M059J (cell line): ENCODE measurements at places on chromosomes 6 and 20. TPM values are rescaled to one million over a fixed set of nuclear protein-coding genes. Genes with fewer than 3 reads are reported as not detected.

The GPANK1 gene
- 17.7 and 31.6 TPM in 2 replicates for total RNA-seq

DNA sequence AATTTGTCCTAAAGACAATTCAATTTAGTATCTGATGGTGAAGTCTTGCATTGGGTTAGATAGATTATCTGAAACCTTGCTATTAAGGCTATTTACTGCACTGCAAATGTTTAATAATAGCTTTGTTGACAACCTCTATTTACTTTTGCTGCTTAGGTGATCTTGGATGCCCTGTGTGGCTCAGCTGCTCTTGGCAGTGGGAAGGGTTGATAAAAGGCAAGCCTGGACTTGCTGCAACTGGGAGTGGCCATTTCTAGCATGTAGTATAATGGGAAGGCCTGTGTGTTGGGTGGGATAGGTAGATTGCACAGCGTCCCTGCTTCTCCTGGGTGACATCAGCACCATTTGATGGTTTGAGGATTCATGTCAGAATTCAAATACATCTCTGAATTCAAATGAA, 49.1 kb downstream of the ARMC2 start:
- DNase-seq, result peak; percentile 34

DNA sequence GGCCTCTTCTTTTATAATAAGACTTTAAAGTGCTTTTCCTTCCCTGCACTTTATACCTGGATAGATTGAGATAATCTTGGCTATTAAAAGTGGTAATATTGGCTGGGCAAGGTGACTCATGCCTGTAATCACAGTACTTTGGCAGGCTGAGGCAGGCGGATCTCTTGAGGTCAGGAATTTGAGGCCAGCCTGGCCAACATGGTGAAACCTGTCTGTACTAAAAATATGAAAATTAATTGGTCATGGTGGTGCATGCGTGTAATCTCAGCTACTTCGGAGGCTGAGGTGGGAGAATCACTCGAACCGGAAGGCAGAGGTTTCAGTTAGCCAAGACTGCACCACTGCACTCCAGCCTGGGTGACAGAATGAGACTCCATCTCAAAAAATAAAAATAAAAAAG, 197.1 kb upstream of the RGS17 start:
- DNase-seq, result peak; percentile 20

DNA sequence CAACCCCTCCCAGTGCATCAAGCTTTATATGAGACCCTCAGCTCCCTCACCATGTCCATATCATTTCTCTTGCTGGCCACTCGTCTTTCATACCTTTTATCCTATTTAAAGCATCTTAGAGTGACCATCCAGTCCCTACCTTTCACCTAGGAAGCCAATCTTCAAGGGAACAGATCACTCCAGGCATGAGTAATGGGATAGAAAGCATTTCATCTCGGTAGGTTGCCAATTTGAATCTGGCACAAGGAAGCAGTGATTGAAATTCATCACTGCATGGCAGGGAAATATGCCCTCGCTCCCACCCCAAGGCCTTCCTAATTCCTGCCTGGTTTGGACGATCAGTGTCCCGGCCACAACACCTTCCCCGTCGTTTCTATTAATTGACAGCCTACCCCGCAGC, 150.4 kb downstream of the CFAP61 start:
- DNase-seq, result no peak

DNA sequence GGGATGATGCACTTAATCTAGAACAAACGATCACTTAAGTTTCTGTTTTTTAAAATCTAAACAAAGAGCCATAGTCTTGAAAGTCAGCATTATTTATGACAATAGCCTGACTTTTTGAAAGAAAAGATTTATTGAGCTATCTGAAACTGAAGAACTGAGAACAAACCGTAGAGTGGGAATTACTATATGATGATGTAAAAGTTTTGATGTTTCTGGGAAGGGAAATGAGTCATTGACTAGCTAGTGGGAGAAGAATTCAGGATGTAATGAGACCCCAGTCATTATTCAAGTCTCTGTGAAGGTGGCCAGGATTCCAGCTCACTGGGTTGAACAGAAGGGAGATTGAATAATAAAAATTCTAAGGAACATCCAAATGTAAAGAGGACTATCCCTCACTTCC, 83.4 kb upstream of the FABP7 start:
- DNase-seq, result peak; percentile 78

GRCh38 chr20:56400001-56400640, 7.7 kb downstream of the CSTF1 start:
- DNase-seq, result peak; percentile 72

DNA sequence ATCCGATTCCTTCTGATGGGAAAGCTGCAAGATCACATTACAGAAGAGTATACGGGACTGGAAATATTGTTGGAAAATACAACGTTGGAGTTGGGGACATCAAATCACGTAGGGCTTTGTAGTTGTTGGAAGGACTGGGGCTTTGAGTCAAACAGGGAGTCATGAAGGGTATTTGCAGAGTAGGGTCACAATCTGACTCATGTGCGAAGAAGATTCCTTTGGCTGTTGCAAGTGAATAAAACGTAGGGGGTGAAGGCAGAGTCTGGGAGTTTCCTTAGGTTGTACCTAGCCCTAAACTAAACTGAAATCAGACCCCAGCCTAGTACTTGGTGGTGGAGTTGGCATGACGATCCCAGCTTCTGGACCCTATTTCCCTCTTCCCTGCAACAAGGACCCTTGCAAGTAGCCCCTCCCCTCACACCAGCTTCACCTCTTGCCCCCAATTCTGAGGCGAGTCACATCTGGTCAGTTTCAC, 32.3 kb downstream of the SNX5 start:
- no peak for DNase-seq

The PKIB gene
- total RNA-seq, result 4.2 and 4.4 TPM in 2 replicates

GRCh38 chr6:107600936-107601335, 111.0 kb downstream of the SOBP start:
- peak; percentile 70 for DNase-seq

The ZBTB12 gene
- total RNA-seq, result 0.76 and 2.3 TPM in 2 replicates

DNA sequence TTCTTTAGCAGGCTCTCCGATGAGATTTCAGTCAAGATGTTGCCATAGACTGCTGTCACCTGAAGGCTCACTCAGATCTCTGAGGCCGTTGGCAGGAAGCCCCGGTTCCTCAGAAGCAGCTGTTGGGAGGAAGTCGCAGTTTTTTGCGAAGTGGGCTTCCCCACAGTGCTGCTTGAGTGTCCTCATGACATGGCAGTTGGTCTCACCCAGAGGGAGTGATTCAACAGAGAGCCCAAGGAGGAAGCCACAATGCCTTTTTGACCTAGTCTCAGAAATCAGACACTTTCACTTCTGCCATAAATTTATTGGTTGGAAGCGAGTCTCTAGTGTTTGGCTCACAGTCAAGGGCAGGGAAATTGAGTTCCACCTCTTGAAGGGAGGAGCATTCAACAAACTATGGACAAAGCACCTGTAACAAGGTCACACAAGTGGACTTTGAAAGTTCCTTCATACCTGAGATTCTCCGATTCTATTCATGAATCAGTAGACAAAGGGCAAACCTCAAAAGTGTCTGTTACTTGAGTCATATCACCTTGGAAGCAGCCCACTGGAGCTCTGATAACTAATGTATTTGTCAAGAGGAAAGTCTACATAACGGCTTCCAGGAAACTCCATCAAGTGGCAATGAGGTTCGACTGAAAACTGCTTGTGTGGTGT, 208.3 kb downstream of the TASP1 start:
- peak; percentile 83 for DNase-seq

DNA sequence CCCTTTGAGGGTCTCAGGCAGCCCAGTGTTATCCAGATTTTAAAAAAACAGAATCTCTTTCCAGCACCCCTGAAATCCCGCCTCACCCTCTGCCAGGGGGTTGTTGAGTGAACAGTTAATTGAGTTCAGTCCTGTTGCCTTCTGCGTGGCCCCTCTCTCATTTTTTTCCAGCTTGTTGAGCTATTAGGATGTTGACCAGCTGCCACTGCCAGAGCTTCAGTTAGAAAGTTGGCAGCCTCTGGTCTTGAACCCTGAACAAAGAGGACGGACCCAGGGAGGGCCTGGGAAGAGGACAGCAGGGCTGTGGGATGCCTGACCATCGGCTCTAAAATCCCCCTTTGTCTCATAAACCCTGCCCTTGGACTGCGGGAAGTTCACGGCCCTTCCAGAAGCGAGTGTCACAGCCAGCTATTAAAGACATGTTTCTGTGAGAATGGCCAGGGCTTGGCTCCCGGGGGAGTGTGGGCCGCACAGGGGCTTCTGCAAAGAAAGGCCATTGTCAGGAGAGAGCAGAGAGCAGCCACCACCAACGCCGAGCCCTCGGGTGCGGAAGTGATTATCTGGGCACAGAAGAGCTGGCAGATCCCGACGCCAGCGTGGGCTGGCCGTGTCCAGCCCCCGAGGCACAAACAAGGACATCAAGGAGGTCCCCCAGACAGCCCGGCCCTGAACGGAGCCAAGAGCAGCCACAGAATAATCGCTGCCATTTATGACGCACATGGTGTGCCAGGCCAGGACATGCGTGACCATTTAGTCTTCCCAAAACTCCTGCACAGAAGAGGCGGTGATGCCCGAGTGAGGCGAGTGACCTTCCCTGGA, 189.0 kb downstream of the ANKRD60 start:
- DNase-seq, result peak; percentile 48

DNA sequence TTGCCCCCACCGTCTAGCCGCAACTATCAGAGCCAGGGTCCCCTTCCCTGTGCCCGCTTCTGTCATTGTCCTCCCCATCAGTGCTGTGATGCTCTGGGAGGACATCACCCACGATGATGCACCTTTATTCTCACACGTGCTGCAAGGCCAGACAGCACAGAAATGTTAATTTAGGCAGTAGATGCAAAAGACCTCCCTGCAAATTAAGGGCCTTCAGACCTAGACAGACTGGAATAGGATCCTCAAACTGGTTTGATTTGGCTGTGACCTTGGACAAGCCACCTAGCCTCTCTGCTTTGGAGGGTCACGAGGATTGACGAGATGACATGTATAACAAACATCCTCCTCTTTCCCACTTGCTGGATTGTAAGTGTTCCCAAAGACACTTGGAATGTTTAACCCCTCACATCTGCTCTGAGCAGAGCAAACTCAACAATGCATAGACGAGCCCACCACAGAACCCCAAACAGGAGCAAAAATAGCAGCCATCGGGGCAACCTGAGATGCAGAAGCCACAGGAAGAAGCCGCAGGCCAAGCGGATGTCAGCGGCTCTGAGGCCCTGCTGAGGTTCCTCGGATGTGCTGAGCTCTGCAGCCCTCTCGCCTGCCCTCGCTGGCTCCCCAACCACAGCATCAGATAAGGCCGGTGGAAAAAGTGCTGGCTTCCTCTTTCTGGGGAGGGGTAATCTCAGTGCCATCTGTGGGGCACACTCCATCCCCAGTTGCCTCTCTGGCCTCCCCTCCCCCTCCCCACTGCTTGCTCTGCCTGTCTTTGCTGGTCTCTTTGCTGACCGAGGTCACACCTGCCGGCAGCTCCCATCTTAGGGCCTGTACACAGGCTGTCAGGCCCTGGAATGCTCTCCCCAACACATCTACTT, 35.3 kb downstream of the TOX2 start:
- DNase-seq, result peak; percentile 92

The MCCD1 gene
- not detected in 2 replicates for total RNA-seq

- no peak for DNase-seq
Observed at GRCh38 chr6:139355172-139355571, 19.3 kb downstream of the CITED2 start.

The TRIM40 gene
- total RNA-seq, result not detected in 2 replicates

- no peak for DNase-seq
Observed at GRCh38 chr6:94099072-94099471, 679.7 kb upstream of the EPHA7 start.

The AKAP12 gene
- total RNA-seq, result 28.4 and 43.1 TPM in 2 replicates

- DNase-seq, result no peak
Observed at GRCh38 chr20:15364781-15365180, 1027.4 kb upstream of the FLRT3 start.

DNA sequence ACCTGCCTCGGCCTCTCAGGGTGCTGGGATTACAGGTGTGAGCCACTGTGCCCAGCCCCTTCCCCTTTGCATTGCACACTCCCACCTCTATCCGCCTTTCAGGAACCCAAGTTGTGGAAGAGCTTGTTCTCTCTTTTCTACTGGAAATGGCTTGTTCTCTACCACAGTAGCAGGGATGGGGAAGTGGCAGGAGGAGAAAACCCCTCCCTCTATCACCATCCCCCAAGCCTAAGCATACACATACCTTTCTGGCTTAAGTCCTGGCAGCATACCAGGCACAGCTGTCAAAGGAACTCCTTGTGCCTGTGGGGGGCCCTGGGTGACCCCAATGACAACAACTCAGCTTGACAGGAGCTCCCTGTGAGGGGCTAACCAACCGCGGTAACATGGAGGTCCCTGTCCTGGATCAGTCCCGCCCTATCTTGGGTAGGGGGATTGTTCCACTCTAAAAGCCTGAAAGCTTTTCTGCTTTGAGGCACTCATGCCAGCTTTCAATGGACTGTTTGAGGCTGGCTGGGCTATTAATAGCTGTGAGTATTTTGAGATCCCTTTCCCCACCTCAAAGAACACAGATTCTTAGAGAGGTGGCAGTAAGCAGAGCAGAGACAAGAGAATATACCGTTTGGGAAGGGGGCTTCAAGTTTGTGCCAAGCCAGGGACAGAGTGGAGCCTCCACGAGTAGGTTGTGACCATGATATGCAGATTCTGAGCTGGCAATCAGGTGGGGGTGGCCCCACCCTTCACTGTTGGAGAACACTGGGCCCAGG, 2.3 kb downstream of the KLHDC3 start:
- DNase-seq, result no peak

The PEX3 gene
- total RNA-seq, result 31.4 and 38.1 TPM in 2 replicates

- peak; percentile 74 for DNase-seq
Observed at GRCh38 chr6:28947831-28948270, 24.1 kb upstream of the TRIM27 start.

The ADGRG6 gene
- 8.1 and 8.8 TPM in 2 replicates for total RNA-seq

GRCh38 chr20:52915564-52915963, 56.6 kb upstream of the TSHZ2 start:
- no peak for DNase-seq

The CASS4 gene
- total RNA-seq, result 0.15 TPM in 1 of 2 replicates, not detected in the other

The ACTL10 gene
- not detected in 2 replicates for total RNA-seq

- no peak for DNase-seq
Observed at GRCh38 chr6:444653-445275, 53.2 kb downstream of the IRF4 start.

The IP6K3 gene
- 0.15 TPM in 1 of 2 replicates, not detected in the other for total RNA-seq

DNA sequence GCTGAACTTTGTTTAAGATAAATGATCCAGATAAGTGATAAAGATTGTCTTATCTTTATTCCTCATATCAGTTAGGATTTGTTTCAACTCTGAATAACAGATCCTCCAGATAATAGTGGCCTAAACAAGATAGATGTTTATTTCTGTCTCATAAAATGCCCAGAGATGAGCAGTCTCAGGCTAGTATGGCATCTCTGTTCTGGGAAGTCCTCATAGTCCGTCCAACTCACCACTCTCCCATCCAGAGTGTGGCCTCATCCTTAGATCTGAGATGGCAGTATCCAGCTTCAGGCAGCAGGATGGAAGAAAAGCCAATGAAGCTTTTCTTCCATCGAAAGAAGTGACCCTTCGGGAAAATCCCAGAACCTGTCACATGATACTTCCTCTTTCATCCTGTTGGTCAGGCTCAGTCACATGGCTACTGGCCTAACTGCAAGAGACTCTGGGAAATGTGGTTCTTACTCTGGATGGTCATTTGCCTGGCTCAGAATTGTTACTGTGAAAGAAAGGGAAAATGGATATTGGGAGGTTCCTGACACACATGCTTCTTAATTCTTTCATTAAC, 29.4 kb upstream of the TAGAP start:
- DNase-seq, result peak; percentile 65

GRCh38 chr6:159915397-159915796, 24.6 kb downstream of the MAS1 start:
- no peak for DNase-seq
